DMS53 (cell line): ENCODE measurements at places on chromosomes 5 and 9.

DNA sequence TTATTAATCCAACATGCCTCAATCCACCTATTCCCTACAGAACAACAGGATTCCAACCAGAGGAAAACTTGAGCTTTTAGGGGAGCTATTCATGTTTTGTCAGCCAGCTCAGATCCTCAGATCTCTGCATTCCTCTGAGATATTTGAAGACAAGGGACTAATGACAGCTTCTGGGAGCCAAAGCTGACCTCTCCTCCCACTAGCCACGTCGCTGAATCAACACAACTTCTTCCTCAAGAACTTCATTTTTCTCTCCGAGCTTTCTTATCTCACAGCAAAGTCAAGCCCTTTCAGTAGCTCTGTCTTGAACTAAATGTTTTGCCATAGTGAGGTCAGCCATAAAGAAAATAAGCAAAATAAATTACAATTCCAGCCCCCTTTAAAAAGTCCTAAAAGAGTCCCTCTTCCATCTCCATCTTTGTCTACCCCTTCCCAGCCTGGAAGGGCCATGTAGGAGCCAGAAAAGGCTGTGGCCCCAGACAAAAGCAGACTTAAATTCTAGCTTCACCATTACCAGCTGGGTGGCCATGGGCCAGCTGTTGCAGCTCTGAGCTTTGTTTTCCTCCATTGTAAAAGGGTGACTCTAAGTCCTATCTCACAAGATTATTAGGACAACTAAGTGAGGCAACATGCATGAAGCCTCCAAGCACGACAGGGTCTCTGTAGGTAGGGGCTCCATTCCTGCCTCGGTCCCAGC lies 65.0 kb downstream of the HSD17B3 start:
- no peak for DNase-seq

DNA sequence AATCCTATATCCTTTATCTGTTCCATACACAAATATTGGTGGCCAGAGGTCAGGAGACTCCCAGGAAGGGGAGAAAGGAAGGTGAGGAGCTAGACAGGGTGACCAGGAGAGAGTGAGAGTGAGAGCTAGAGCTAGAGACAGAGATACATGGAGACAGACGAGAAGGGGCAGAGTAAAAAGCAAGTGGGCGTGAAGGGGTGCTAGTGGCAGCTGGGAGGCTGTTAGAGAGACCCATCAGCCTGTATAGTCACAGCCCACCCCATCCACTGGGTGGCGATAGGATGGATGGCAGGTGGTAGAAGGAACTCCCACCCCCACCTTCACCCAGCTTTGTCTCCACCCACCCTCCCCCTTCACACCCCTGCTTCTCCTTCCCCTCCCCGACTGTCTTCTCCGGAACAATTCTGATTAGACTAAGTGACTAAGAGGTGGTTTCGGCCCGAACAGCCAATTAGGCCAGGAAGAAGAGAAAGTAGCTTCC lies 32.8 kb downstream of the PCDH1 start:
- peak; percentile 51 for DNase-seq

GRCh38 chr9:5278486-5278885 lies 26.0 kb downstream of the RLN2 start:
- DNase-seq = no peak

DNA sequence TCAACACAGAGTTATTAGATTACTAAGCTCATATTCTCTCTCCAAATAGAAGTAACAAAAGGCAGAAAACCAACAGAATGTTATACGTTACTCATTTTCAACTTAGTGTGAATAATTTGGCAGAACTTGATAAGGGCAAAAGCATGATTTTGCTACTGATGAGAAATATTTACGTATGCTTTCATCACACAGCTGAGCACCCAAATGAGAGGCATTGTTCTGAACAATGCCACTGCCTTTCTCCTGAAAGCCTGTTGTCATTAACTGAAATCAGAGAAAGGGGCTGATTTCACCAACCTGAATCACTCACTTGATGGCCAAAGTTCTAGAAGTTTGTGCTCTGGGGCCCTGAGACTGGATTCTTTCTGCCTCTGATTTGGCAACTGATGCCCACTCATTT lies 367.5 kb upstream of the PTGER4 start:
- DNase-seq = no peak

DNA sequence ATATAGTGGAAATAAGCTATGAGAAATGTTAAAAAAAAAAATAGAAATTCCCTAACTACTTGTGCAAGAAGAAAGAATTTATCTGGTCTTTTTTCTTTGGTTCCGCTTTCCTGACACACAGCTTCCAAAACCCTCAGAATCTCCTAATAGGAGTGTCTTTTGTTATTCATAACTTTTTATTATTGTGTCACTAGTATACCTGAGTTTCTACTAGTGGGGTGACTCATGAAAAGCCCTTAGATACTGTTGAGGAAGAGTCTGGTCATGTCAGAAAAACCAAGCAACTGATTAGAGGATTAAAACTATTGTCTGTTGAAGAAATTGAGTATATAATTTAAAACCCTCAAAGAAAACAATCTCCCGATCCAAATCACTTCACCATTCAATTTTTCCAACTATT lies 152.8 kb upstream of the IFNE start:
- DNase-seq = no peak

DNA sequence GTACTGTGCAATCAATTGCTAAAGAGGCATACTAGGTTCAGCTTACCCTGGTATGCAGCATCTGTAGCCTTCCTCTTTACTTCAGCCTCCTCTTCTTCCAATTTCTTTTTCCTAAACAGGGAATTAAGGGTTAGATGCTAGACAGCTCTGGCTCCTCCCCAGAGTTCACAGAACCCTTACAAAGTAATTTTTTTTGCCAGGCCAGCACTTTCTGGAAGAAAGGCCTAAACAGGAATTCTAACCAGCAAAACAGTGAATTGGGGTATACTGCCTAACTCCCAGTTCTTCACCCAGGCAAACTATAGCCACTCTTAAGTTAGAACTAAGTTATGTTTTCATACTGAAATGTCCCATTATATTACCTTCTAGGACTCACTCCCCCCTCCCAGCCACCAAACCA lies 8.1 kb downstream of the BRD8 start:
- no peak for DNase-seq

- DNase-seq = no peak
These were observed 591.7 kb downstream of the CSNK1G3 start for GRCh38 chr5:124103671-124104070.

GRCh38 chr5:161190086-161190485 lies 338.1 kb upstream of the ATP10B start:
- no peak for DNase-seq

DNA sequence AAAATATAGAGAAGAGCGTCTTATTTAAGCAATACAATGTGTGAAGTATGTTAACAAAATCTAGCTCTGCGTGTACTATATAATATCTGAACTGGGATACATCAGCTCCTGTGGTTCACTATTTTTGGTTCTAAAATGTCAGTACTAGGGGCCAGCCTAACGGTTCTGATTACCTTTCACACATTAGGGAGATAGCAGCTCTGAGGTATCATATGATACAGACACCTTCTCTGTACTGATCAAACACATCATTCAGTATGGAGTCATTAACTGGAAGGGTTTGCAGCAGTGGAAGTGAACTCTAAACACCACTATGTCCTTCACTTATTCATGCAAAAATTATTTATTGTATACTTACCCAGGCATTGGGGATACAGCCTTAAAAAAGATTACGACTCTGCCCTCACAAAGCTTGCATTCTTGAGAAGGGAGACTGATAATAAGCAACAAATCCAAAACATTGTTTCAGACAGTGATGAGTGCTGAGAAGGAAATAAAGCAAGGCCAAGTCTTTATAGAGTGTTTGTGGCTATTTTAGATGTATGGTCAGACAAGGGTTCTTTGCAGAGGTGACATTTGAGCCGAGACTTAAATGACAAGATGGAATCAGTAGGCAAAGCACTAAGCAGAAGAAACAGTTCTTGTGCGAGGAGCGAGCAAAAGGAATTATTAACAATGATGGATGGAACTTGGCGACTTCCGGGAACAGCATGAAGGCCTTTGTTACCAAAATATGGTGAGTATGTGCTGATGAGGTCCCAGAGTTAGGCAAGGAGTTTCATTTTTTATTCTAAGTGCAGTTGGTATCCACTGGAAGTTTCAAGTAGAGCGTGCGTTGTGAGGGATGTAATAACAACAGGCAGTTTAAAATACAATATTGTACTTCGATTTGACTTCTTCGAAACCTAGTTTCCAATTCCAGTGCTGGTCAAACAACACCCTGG lies 1.8 kb upstream of the LNPEP start:
- peak; percentile 76 for DNase-seq

GRCh38 chr5:3417376-3417943 lies 178.2 kb upstream of the IRX1 start:
- DNase-seq = no peak

GRCh38 chr5:76622973-76623596 lies at the start of gene F2RL2:
Gene F2RL2 (minus strand): TSS chr5:76623403. CDS start chr5:76623230, 173 bp downstream.
- DNase-seq = peak; percentile 68

- no peak for DNase-seq
These were observed 885.6 kb upstream of the DMAC1 start for GRCh38 chr9:8684978-8685708.

DNA sequence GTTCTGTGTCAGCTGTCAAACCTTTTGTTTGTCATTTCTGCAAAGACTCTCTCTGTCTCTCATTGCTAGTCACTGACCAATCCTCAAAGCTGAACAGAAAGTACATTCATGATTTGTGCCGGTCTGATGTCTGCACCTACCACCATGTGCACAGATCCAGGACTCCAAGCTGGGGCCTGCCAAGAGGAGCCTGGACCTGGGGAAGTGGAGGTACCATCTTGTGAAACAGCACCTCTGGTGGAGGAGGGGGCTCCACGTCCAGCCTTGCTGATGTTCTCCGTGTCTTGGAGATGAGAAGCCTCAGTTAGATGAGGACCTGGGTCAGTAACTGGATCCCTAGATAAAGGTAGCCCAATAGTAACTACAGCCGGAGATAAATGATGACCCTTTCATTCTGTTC lies 98.9 kb downstream of the TENT4A start:
- no peak for DNase-seq

- no peak for DNase-seq
These were observed 35.4 kb upstream of the ADAM19 start for GRCh38 chr5:157610990-157611389.

GRCh38 chr5:128551476-128551875 lies 13.4 kb upstream of the FBN2 start:
- no peak for DNase-seq

- DNase-seq = no peak
These were observed 116.8 kb upstream of the CNTLN start for GRCh38 chr9:17017931-17018491.

DNA sequence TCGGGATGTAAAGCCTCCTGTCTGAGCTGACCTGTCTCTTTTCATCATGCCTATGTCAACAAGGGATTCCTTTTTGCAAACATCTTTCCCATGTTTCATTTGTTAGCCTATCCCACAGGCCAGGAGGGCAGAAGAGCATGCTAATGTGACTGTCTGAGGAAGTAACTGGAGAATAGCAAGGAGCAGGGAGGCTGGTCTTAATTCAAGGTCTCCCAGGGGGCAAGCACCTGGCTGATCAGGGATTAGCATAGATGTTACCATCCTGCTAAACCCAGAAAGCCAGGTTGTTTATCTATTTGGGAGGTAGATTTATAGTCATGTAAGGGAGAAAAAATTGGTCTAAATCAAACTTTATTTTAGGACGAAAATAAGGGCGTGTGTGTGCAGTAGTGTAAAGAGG lies 36.7 kb upstream of the MAP1B start:
- peak; percentile 14 for DNase-seq

DNA sequence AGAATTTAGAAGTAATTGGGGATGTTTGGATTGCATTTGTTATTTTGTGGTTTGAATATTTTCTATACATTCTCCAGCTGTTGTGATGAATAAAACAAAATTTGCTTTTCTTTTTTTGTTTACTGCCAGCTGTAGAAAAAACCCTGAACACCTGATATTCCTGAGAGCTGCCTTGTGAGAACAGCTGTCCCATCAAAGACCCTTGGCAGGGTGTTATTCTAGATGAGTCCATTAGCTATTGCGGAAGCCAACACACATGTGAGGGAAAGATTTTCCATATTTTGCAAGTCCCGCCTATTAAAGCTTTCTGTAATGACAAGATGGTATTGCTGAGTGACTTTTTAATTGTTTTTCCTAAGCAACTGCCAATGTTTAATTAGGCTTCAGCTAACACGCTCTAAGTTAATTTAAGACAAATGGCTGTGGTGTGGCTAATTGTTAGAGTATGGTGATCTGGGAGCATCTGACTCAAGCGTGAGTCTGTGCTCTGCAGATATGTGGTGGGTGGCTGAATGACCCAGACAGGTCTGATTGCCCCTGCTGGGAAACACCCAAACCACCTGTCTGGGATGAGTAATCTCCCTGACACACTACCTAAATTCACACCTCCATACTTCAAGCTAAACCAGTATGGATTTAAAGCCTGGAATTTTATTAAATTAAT lies 86.5 kb upstream of the PRLR start:
- no peak for DNase-seq

DNA sequence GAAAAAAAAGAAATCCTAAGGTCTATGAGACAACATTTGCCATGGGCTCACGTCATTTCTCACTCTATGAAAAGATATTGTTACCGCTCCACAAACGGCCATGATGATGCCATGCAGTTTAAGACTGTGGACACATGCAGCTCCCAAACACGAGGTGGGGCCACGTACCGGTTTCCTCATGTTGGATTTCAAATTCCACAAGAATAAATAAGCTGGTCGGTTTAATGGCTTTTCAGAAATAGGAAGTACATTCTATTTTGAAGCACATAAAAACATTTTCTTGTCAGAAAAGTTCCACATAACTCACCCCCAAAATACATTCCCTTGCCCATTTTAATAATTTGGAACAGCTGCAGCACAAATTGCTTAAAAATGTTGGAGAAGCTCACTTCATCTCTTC lies 130.6 kb downstream of the MYO10 start:
- DNase-seq = no peak

- DNase-seq = no peak
These were observed 23.8 kb downstream of the OGN start for GRCh38 chr9:92380603-92381002.

DNA sequence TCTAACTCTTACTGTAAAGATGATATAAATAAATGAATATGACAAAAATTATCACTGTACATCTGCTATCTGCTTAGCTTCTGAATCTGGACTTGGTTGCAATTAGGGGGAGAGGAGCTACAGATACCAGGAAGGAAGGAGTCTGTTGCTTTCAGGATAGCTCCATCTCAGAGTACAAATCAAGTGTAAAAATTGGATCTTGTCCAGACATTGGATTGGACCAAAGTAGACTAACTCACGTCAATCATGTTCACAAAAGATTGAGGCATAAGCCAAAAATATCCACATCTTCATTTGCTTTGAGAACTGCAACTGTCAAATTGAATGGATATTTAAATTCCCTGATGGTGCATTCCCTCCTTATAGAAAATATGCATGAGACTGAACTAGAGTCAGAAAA lies 8.8 kb upstream of the OR1Q1 start:
- no peak for DNase-seq

DNA sequence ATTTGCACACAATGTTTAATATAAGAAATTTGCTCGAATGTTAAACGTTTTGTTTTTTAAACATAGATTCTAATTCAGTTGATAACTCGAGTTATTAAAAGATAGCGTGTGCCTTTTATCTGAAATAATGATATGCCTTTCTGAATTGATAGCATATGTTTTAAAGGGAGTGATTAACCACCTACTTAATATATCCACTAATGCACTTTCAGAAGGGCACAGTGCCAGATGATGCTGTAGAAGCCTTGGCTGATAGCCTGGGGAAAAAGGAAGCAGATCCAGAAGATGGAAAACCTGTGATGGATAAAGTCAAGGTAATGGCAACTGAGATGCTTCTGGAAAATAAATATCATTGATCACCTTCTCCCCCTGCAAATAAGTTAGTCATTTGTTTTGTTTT lies 53.9 kb downstream of the ERAP1 start:
- no peak for DNase-seq

- no peak for DNase-seq
These were observed 377.4 kb downstream of the PDE4D start for GRCh38 chr5:59516161-59516560.
